Ureter (tissue), 1 donor: ENCODE measurements at places on chromosomes 4 and X. TPM values are rescaled to one million over a fixed set of nuclear protein-coding genes. Genes with fewer than 3 reads are reported as not detected.

The SLIT2 gene
- 38.1 TPM for total RNA-seq

- no peak for DNase-seq
Observed at GRCh38 chrX:2445662-2446623, 54.8 kb downstream of the DHRSX start.

DNA sequence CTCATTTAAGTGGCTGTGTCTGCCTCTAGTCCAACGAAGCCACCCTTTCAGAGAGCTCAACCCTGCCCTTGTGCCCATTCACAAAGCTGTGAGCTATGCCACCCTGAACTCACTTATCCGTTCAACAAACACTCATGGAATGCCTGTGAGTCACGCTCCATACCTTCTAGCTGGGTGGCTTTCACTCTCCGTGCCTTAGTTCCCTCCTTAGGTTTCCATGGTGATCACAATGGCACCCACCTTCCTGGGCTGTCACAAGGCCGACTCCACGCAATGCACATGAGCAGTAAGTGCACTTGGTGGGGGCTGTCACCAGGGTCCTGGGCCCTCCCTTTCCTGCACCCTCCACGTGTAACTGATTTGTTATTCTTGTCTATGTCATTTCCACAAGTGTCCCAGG is 37.2 kb upstream of the PPP2R2C start:
- DNase-seq, result no peak

DNA sequence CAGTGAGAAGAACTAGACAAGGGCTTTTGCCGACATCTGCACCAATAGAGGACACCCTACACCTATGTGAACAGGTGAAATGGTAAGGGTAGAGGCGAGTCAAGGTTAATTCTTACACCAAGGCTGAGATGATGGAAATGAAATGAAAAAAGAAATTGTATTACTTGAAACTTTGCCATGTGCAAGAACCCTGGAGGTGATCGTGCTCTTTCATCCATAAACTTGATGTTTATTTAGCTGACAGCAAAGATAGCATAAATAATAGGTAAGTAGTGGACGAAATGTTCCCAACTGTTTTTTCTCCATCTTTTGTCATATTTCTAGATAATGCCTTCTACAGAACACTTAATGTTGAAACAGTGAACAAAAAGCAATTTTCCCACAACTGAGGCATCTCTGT is 162.5 kb downstream of the BANK1 start:
- no peak for DNase-seq

DNA sequence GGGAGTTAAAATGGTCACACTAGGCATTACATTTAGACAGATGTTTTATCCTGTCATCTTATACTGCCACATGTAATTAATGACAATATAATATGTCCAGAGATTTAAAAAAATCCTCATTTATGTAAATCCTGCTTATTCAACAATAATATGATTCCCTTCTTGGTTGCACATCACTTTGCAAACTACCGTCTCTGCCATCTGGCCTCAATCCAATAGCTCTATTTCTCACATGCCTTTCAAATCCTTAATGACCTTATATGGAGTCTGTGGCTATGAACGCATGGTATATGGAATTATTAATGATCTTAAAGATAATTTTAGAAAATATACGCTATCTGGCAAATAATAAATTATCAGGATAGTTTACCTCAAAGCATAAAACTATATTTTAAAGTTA is 144.5 kb downstream of the NPNT start:
- DNase-seq, result no peak

- DNase-seq, result no peak
Observed at GRCh38 chrX:144295921-144296320, 412.1 kb downstream of the UBE2NL start.

DNA sequence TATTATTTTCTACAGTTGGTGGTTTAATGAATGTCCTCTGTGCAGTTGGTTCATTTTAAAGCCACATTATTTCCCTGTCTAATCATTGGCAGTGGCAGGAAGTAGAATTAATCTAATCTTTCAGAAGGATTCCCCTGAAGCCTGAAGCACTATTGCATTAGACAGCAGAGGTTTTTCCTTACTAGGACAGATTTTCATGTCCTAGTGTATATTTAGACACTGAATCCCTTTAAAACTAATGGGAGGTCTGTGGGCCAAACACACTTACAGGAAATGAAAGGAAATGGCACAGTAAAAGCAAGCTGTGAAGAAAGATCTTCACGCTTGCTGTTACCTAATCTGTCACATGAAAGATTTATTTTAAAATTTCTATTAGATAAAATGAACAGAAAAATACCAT is 165.2 kb downstream of the SLC39A8 start:
- DNase-seq, result no peak

- DNase-seq, result no peak
Observed at GRCh38 chrX:132470831-132471230, 18.0 kb downstream of the MBNL3 start.

GRCh38 chr4:109942292-109942926 is 29.7 kb downstream of the EGF start:
- DNase-seq, result no peak

- no peak for DNase-seq
Observed at GRCh38 chr4:183434666-183435190, 9.7 kb upstream of the CDKN2AIP start.
